Central memory CD4-positive, alpha-beta T cell (primary cell): ENCODE measurements at places on chromosomes 16 and 17.

GRCh38 chr17:49406421-49407061 lies 8.1 kb downstream of the PHB1 start:
- DNase-seq = no peak

- no peak for DNase-seq
Observed at GRCh38 chr16:75754141-75754540, 27.9 kb upstream of the CPHXL start.

GRCh38 chr16:65767125-65767524 lies 599.4 kb upstream of the CDH5 start:
- no peak for DNase-seq

DNA sequence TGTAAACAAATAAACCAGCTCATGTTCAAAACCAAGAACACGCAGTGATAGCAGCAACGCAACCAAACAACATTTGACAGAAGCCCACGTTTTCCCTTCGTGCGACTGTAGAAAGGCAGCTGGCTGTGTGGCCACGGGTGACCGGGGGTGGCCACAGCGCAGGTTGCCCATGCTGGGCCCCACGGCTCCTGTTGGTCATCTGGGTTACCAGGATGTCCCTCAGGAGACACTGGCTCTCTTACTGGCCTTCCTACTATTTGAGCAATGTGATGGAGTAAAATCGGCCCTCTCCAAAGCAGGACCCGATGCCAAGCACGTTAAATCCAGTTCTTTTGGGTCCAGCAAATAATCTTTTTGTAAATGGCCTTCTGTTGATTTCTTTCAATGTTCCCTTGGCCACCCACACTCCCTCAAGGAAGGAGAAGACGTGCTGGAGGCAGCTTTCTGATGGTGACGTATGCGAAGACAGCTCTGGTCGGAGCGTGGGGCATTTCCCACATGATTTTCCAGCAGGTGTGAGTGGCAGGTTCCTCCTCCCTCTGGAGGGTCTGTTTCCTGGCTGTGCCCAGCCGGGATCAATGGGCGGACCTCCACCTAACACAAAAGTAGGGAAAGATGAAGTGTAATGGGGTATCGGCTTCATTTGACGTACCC lies 143.1 kb upstream of the CHMP6 start:
- DNase-seq = no peak

- no peak for DNase-seq
Observed at GRCh38 chr17:4968486-4969046, 949 bp upstream of the SPAG7 start.
